ENCODE measurements at places on chromosomes 2 and 18.

- DNase-seq: no peak
Measured at GRCh38 chr2:227347117-227347516, 22.1 kb downstream of the MFF start.

GRCh38 chr2:44826601-44827000 is 114.9 kb upstream of the SIX3 start:
- DNase-seq: no peak

DNA sequence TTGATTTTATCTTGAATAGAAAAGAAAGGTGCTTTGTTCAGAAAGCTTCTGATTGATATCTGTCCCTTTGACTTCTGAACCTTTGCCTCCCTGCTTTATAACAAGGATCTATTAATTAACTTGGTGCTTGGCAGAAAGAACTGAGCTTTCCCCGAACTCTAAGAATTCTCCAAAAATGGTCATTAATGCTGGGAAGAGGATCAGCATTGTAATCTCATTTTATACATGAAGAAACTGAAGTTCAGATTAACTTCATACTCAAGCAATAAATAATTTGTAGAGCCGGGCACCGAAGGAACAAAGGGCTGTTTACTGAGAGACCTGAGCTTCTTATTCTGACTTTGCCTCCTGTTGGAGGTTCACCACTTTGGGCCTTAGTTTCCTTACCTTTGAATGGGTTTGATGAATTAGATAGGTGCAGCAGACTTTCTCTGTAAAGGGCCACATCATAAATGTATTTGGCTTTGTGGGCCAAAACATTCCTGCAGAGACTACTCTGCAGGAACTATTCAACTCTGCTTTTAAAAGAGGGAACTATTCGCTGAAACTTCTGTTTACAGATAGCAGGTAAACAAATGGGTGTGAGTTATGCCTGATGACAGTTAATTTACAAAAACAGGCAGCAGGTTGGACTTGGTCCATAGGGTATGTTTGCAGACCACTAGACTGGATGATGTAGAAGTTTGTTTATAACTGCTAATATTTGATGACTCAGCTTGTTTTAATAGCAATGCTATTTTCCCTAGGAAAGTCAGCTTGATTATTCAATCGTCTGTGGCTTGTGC is 272.9 kb downstream of the TGIF1 start:
- DNase-seq: no peak

- DNase-seq: no peak
Measured at GRCh38 chr2:31937741-31938140, 73.1 kb downstream of the MEMO1 start.

GRCh38 chr2:121368836-121369235 is 83.8 kb upstream of the TFCP2L1 start:
- DNase-seq: no peak

GRCh38 chr18:27546991-27547390 is 361.9 kb upstream of the CHST9 start:
- DNase-seq: no peak

DNA sequence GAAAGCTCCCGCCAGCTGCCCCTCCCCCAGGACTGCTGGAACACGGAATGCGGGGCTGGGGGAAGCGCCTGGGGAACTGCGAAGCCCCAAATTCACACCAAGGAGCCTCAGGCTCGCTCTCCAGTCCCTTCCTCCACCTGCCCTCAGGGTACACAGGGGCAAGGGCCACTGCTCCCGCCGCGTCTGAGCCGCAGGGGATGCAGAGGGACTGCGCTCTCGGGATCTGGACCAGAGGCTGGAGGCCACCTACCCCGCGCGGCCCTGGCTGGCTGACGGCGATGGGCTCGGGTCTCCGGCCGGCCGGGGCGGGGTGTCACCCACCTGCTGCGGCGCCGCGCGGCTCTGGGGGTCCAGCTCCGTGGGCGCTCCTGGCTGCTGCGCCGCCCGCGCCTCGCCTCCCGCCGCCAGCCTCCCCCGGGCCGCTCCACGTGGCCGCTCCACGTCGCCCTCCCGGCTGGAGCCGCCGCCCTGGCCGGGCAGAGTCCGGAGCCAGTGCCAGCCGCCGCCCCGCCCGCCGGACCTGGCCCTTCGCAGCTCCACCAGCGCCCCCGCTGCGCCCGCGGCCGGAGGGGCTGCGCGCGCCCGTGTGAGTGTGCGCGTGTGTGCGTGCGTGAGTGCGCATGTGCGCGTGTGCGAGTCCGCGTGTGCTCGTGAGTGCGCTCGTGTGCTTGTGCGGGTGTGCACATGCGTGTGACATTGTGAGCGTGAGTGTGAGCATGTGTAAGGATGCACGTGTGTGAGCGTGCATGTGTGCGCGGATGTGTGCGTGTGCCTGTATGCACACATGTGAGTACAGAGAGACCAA is at the start of gene CGREF1:
Gene CGREF1, minus strand, starts transcription at position 604 of the 805 bp plus-strand sequence. CDS start 14,762 bp downstream, outside the sequence.
- no peak for DNase-seq

- DNase-seq: no peak
Measured at GRCh38 chr2:164514491-164514890, 106.8 kb downstream of the GRB14 start.

- DNase-seq: no peak
Measured at GRCh38 chr2:101524806-101525430, 50.0 kb upstream of the RFX8 start.

DNA sequence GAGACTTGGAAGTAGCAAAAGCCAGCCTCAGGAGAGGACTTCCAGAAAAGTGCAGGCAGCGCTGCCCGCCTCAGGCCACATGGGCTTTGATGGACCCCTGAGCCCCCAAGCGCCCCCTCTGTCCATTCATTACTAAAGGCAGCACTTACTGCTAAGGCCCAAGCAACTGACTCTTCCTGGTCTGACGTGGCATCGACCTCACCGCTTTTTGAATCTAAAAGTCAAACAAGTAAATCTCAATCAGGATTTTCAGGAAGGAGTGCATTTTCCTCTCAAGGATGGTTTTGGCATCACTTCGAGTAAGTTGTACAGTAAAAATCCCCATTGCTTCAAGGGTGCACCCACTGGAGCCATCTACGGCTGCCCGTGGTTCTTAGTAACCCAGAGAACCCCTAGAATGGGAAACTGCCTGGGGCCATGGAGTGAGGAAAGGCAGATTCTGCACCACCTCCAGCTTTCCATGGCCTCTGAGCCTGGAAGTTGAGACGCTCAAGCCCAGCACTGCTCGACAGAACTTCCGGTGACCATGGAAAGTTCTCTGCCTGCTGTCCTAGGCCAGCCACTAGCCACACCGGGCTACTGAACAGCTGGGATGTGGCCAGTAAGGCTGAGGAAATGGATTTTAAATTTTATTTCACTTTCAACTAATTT is 7.0 kb downstream of the HJURP start:
- no peak for DNase-seq

- no peak for DNase-seq
Measured at GRCh38 chr2:66717218-66717905, 282.4 kb downstream of the MEIS1 start.

DNA sequence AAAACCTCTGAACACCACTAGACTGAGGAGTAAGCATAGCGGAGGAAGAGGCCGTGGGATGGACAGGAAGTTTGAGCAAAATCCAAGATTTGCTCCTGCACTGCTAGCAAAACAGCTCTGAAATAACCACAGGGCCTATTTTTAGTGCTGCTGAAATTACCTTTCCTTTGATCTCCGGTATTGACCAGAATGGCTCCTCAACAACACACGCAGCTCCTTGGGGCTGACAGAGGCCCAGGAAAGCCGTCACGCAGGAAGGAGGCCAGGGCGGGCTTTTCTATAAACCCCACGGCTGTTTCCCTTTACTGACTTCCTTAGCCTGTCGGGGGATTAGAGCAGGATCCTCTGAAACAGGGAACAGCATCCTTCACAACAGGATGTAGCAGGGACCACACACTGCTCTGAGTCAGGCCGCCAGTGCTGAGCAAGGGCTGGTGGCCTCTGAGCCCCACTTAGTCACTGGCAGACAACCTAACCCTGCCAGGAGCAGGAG is 80.8 kb upstream of the LCLAT1 start:
- DNase-seq: no peak

GRCh38 chr2:233241803-233242202 is 9.7 kb upstream of the ATG16L1 start:
- DNase-seq: no peak

DNA sequence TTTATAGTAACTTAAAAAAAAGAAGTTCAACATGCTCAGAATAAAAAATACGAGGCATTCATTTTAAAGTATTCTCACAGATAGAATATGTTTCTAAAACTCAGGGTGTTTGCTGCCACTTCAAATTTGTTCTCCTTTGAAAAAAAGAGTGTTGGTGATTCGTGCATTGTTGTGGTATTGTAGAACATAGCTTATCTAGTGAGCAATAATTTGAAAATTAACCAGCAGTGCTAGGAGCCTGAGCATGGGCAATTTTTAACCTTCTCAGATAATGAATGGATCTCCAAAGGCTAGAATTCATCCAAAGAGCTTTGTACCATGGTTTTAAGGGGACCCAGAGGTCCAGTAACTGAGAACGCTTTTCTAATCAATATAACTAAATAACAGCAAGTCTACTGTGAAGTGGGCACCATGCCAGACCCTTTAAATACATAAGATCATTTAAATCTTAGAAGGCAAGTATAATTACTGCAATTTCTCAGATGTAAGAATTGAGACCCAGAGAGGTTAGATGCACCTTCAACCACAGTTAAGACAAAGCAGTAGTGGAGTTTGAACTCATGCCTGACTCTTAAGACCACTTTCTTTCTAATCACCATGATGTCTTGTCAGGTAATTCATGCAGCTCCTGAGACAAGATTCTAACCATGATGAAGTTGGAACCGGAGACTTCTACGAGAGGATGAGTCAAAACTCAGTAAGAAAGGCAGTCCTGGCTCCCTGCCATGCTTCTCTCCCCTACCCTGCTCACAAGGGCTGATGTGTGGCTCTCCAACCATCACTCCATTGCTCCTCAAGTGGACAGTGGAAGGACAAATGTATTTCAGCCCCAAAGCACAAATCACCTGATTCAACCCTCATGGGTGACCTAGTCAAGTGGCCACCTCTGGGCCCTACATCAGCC is 3.4 kb downstream of the CYRIA start:
- no peak for DNase-seq

- DNase-seq: no peak
Measured at GRCh38 chr2:29314816-29315571, 199.8 kb downstream of the CLIP4 start.

GRCh38 chr2:145066151-145066661 is 546.3 kb upstream of the ZEB2 start:
- DNase-seq: no peak

DNA sequence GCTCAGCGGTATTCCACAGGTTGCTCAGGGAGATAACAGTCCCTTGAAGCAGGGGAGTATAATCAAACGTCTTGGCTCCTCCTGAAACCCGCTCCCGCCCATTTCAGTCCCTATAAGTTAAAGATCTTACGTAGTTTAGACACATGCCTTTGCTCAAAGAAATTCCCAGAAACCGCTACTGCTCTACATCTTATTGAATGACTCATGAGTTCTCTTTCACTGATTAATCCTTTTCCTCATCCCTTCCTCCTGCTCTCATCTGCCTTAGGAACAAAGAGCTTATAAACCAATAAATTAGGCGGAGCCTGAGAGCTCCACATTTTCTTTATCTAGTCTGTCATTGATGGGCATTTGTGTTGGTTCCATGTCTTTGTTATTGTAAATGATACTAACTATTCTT is 4.2 kb upstream of the SERPINB4 start:
- DNase-seq: no peak

GRCh38 chr2:85647823-85648526 is 20.0 kb downstream of the SFTPB start:
- DNase-seq: no peak

- DNase-seq: no peak
Measured at GRCh38 chr2:175103191-175103590, 64.8 kb downstream of the ATF2 start.

GRCh38 chr2:149744865-149745264 is 157.3 kb upstream of the MMADHC start:
- no peak for DNase-seq

DNA sequence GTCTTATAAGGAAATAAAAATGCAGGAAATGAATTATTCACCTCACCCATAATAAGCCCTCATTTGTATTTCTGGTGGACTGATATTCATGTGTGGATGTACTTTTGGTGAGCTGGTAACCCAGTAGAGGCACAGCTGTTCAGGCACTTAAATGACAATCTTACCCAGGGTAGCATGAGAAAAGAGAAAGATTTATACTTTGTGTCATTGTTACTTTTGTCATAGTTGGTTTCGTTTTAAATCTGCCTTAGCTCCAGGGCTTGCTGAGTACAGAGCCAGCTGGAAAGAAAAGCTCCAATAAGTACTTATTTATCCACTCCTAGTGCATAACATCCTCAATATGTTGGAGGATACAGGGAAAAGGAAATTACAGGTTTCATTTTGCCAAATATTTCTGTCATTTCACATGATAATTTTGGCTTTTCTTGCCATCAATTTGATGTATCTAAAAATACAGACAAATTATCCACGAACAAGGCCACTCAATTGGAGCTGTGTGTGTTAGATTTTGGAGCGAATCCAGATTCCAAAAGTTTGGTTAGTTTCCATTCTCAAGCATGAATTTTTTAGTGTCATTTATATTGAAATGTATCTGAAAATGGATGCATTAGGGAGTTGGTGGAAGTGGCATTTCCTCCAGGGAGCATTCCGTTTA is 1276.1 kb upstream of the FAM98A start:
- DNase-seq: no peak

- DNase-seq: peak; percentile 49
Measured at GRCh38 chr18:37565101-37565976, at the start of gene CELF4. CELF4 (minus strand) TSS chr18:37565798.

DNA sequence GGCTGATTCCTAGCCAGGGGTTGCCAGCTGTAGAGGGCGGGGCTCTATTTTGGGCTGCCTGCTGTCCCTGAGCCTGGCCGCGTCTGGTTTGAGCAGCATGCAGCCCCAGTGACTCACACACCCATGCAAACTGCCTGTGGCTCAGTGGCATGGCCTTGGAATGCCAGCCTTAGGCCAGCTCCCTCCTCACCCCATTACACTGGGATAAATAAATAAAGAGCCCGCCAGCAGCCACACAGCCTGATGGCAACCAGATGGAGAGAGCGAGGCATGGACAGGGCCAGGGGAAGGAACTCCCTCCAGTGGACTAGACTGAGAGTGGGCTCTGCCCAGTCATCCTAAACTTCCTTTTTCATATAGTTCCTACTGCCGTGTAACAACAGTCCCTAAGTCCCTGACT is 18.3 kb downstream of the NHEJ1 start:
- no peak for DNase-seq

DNA sequence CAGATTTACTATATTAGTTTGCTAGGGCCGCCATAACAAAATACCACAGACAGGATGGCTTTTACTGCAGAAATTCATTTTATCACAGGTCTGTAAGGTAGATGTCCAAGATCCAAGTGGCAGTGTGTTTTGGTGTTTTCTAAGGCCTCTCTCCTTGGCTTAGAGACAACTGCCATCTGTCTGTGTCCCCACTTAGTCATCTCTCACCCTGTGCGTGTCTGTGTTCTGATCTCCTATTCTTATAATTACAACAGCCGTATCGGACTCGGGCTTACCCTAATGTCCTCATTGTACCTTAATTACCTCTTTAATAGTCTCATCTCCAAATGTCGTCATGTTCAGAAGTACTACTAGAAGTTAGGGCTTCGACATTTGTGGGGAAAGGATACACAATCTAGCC is 362.3 kb upstream of the CDH19 start:
- no peak for DNase-seq

DNA sequence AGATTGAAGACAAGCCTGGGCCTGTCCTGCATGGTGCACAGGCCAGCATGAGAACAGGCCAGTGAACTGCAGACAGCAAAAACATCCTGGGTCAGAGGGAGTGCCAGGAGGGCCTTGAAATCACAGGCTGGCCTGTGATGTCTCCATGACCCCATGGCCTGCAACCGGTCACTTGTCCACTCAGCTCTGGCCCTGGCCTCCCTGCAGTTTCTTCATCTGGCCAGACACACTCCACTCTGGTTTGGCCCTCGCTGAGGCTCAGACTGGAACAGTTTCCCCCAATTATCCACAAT is 12.6 kb downstream of the CYRIA start:
- DNase-seq: no peak

GRCh38 chr2:207289295-207290018 is 123.7 kb upstream of the KLF7 start:
- DNase-seq: no peak
